ENCODE measurements at places on chromosomes 16 and 17.
A peak's percentile ranks its signal among the peaks of the same experiment; 100 is the strongest.

- DNase-seq: no peak
These were observed 66.3 kb upstream of the GSE1 start for GRCh38 chr16:85546585-85547447.

GRCh38 chr17:28929787-28930186 lies 21.5 kb downstream of the PHF12 start:
- DNase-seq: no peak

GRCh38 chr16:372302-372983 lies 2.1 kb upstream of the MRPL28 start:
- no peak for DNase-seq

- DNase-seq: peak; percentile 68
These were observed 48.4 kb upstream of the KDM8 start for GRCh38 chr16:27154705-27155521.

Data from OCI-LY7 (cell line).